Stimulated activated CD4-positive, alpha-beta T cell treated with anti-CD3 and anti-CD28 coated beads, TNF-alpha, amount 100 ng/mL, for 24 hours (primary cell): ENCODE measurements at places on chromosomes 6 and 20.

GRCh38 chr6:163300838-163301237 is 113.7 kb upstream of the QKI start:
- DNase-seq, result no peak

- DNase-seq, result no peak
Observed at GRCh38 chr20:63857764-63858392, 3.4 kb upstream of the ABHD16B start.

DNA sequence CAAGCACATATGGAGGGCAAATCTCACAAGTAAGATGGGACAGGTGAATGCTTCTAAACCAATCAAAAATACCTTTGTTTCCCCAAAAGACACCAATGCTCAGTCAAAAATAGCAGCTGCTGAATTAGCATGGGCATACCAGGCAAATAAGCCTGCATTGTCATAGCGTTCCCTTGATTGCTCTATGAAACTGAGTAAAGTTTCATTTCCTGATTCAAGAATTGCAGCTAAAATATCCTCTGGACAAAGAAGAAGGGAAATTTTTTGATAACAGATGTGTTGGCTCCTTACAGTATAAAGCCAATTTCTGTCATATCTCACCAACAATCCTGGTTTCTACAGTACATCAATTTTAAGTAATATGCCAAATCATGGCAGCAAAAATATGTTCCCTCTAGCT is 3.3 kb upstream of the TMEM14A start:
- no peak for DNase-seq

GRCh38 chr6:152983637-152984512 is 1.0 kb upstream of the FBXO5 start:
- peak; percentile 92 for DNase-seq

DNA sequence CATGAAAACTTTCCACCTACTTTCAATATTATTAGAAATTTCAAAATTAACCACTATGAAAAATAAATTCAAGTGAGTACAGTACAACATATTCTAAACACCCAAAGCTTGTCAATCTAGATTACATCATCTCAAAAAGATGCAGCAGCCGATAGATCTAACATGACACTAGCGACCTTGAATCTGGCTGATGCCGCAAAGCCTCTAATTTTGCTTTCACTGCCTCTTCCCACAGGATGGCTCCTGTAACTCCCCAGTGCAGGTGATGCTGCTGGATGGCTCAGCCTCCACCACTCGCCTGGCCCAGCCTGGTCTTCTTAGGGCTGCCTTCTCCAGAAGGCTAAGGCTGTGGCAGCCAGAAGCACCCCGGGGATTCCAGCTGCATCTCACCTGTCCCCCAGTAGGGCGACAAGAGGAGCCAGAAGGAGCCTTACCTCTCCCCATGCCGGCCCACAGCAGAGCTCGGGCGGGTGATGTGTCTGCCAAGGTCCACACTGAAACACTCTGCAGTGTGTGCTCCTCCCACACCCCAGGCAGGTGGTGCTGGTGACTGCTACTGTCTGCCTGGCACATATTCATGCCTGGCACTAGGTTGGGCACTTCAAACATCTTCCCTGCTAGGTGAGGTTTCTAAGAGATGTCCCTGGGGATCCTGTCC is 82.1 kb downstream of the SLC23A2 start:
- no peak for DNase-seq

- DNase-seq, result no peak
Observed at GRCh38 chr6:122754191-122754731, 25.3 kb upstream of the FABP7 start.

GRCh38 chr6:155970876-155971708 is 515.5 kb upstream of the NOX3 start:
- DNase-seq, result no peak

- peak; percentile 37 for DNase-seq
Observed at GRCh38 chr20:47357296-47358038, 968 bp upstream of the ZMYND8 start.

GRCh38 chr6:146689806-146690205 is 91.0 kb downstream of the ADGB start:
- DNase-seq, result no peak

- DNase-seq, result no peak
Observed at GRCh38 chr6:3228771-3229565, 1.5 kb upstream of the TUBB2B start.

DNA sequence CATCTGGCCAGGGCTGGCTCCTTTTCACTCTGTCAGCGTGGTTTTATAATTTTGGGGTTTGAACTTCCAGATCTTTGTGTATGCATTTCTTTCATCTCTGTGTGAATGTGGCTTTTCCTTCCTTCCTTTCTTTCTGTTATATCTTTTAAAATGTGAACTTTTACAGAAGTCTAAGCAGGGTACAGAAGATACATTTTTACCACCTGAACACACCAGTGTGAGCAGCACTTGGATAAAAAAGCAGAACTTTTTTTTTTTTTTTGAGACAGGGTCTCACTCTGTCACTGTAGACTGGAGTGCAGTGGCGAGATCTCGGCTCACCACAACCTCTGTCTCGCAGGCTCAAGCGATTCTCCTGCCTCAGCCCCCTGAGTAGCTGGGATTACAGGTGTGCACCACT is 20.5 kb downstream of the CEBPB start:
- no peak for DNase-seq
